ENCODE measurements at places on chromosomes 16 and 17.

- no peak for DNase-seq
Observed at GRCh38 chr17:38464251-38464722, 36.0 kb downstream of the ARHGAP23 start.

GRCh38 chr17:47742319-47743181, 9.5 kb downstream of the TBX21 start:
- peak; percentile 53 for DNase-seq

DNA sequence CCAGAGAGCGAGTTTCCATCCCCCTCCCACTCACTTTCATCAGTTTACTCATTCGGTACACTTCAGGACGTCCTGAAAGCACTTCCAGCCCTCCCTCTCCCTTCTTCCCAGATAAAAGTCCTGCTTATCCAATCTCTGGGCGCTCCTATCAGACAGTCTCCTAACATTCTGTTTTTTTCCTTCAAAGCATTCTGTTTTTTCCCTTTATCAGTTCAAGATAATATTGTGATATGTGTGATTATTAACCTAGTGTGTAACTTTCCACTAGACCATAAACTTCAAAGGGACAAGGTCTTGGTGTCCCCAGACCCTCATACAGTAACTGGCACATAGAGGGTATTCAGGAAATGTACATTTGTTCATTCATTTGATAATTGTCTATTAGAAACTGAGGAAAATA, 24.4 kb upstream of the C16orf87 start:
- DNase-seq: no peak

DNA sequence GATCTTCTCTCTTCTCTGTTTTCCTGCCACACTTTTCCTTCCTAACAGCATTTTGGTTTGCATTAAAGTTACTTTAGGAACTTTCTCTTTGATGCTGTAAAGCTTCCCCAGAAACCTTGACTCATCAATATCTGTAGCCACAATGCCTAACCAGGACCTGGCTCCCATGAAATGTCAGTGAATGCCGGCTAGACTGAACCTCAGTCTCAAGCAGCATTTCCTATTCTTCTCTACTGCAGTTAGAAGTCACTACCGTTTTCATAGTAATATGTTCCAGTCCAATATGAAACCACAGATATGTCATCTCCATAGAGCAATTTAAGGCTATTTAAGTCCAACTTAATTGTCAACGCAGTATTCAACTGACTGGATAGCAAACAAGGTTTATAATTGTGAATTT, 28.9 kb downstream of the ITFG1 start:
- no peak for DNase-seq

DNA sequence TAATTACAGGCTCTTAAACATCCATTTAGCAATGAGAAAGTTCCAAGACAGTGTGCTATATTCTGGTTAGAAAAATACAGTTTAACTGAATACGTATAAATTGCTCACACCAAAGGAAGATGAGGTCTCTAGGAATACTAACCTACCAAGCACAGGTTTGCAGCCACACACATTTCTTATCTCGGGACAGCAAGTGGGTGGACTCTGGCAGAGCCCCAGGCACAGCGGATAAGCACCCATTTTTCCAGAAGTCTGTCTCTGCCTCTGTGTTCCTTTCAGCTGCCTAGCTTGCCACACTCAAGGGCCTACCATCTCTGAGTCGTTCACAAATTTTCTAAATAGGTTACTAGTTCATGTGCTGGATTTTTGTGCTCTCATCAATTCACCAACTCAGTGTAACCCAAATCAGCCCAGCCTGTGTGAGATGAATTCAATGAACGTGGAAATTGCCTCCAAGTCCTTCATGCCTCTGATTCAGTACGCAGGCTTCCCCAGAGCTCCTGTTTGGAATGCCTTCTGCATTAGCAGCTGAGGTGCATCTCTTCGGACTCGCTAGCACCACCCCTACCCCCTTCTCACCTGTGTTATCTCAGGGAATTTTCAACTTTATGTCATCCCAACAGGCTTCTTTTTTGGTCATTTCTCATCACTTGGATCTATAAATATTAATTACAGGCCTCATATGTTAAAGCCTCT, 581.0 kb upstream of the CDH11 start:
- no peak for DNase-seq

DNA sequence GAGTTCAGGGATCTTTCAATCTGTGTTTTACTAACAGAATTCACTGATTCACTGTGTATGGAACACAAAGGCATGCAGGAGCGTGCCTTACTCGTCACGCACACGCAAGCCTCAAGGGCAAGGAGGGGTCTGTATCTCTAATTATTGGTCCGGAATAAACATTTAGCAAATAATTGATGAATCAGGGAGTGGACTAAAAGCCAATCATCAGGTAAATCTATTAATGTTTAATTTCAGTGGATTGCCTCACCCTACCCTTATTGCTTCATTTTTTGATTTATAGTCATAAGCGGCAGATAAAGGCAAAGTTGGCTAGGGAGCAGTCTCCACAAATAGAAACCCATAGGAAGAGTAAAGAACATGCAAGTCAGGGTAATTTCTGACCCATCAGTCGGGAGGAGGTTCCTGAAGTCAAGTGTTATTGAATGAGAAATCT, 7.4 kb upstream of the HSD17B2 start:
- no peak for DNase-seq

- peak; percentile 81 for DNase-seq
Observed at GRCh38 chr16:88743693-88744576, 37.6 kb downstream of the CTU2 start.
